Kidney capillary endothelial cell (primary cell): ENCODE measurements at places on chromosomes 11 and 22.

- DNase-seq, result no peak
These were observed 11.1 kb downstream of the SREBF2 start for GRCh38 chr22:41844036-41844435.

GRCh38 chr22:46482056-46482675 lies 55.3 kb downstream of the CELSR1 start:
- DNase-seq, result no peak

DNA sequence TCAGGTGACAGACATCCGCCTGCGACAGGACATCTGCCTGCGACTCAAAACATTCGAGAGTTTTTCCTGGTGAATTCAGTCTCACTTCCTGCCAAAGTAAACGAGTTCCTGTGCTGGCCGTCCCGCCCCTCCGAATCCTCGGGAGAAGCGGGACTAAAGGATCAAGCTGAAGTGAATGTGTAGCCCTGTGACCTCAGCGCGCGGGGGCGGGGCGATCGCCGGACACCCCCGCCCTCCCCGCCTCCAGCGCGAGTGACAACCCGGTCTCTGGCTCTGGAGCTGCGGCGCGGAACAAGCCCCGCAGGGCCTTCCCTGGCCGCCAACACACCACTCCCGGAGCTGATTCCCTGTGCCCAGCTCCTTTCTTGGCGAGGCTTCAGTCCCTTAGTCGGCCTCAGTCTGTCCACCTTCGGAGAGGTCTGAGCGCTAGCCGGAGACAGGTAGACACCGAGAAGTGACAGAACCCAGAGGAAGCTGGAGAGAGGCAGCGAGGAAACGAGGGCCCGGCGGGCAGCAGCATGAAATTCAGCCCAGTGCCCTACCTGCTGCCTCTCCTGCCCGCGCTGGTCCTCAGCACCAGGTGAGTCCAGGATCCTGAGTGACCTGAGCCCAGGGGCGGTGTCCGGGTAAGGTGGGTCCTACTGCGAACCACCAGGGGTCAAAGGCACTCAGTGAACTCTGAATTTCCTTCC lies 766.4 kb upstream of the LUZP2 start:
- no peak for DNase-seq

DNA sequence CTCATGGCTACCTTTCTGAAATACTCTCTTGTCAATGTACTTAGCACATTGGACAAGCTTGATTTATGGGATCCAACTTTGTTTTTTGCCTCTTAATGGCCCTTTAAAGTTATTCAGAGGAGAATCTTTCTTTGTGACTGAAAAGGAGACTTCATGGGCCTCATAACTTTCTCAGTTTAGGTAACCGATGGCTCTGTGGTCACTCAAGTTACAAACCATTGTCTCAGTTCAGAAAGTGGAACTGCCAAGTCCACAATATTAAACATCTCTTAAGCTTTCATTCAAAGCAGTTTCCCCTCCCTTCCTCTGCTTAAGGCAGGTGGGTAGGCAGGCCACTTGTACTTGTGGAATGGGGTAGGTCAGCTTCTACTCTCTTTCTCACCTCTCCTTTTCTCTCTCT lies 12.3 kb upstream of the ARL14EP start:
- DNase-seq, result no peak

DNA sequence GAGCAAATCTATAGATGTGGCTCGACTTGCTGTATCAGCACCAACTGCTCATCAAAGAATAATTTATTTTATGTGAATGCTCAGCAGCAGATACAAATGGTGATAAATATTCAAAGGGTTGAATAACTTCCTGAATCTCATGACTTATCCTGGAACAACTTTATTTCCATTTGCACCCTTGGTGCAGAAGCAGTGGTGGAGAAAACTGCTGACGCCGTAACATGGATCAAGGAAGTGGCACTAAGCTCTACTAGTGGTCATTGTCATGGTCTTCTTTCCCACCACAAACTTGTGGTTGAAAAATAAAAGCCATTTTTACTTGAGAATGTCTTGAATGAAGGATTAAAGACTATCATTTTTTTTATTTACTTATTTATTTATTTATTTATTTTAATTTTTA lies 14.6 kb downstream of the MARK2 start:
- DNase-seq, result no peak

- no peak for DNase-seq
These were observed 92.9 kb downstream of the DHCR7 start for GRCh38 chr11:71355281-71355680.

DNA sequence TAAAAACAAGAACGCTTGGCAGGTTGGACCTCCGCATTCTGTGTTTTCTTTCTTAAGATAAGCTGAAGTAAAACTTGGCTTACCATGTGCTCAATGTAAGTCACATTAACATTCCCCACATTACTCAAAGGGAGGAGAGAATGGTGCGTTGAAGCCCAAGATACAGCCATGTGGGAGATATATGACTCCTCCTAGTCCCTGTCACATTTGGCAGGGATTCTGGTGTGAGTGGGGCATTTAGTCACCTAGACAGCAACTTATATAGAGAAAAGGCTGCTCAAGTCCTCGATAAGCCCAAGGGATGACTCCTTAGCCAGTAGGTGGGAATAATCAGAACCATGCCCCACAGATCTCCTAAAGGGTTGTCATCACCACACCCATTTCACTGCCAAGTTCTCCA lies 4.6 kb downstream of the PRSS23 start:
- DNase-seq, result no peak

DNA sequence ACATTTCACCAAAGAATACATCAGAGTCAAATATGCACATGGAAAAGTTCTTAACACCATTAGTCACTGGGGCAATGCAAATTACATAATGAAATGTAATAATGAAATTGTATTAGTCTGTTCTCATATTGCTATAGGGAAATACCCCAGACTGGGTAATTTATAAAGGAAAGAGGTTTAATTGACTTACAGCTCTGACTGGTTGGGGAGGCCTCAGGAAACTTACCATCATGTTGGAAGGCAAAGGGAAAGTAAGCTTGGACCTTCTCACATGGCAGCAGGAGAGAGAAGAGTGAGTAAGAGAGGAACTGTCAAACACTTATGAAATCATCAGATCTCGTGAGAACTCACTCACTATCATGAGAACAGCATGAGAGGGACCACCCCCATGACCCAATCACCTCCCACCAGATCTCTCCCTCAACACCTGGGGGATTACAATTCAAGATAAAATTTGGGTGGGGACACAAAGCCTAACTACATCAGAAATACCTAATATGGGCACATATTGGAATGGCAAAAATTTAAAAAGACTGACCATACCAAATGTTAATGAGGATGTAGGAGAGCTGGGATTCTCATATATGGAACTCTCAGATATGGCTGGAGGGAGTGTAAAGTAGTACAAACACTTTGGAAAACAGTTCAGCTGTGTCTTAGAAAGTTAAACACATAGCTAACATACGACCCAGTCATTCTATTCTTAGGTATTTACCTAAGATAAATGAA lies 65.1 kb upstream of the CD44 start:
- DNase-seq, result no peak

DNA sequence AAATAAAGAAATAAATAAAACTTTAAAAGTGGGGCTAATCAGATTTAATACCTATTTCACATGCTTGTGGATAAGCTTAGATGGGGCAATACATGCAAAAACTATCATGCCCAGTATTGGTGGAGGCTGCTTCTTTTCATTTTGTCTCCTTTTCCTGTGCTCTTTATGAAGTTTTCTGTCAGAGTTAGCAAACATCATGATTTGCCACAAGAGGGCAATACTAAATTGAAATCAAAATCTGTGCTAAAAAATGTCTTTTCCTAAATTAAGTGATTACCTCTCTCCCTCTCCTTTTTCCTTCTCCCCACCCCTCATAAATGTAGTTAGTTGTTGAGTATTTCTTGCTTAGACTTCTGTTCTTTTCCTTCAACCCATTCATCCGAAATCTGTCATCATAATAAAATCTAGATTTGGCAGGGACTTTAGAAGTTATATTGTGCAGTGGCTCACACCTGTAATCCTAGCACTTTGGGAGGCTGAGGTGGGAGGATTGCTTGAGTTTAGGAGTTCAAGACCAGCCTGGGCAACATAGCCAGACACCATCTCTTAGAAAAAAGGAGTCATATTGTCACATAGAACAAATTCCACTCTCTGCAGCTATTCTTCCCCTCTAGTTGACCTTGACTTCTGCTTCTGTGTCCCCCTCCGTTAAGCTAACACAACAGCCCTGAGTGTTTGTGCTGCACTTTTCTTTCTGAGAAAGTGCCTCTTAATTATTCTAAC lies 4.7 kb upstream of the ARHGAP42 start:
- DNase-seq, result no peak
